ENCODE measurements at places on chromosomes 16 and 17.

DNA sequence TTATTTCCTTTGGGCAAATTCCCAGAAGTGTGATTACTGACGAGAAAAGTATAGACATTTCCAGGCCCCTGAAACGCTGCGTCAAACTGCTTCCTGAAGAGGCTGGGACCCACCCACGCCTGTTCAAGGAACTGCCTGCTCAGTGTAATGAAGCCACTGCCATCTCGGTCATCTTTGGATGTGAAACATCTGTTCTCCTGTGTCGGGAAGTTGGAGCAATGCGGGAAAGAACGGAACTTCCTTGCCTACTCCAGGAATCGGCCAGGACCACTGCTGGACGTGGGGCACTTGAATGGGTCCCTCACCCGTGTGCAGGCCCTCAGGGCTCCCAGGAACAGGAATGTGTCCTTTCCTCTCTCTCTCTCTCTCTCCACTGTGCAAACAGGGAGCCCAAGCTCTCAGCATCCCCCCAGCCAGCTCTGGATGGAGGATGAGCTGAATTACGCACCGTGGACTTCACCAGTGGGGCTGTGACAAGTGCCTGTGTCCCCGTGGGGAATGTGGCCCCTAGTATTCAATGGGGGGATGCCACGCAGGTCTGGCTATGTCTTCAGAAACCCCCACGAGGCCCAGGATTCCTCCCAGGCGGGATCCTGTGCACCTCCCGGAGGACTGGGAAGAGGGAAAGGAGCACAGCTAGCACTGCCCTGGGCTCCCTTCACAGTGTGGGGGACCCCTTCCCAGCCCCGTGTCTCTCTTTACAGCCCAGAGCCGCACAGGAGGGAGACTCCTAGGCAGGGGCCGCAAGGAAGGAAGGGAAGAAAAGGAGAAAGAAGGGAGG is 18.3 kb upstream of the LITAF start:
- no peak for DNase-seq

GRCh38 chr16:19757026-19757425 is 39.0 kb downstream of the IQCK start:
- no peak for DNase-seq

GRCh38 chr17:76523084-76524037 is 14.1 kb downstream of the CYGB start:
- peak; percentile 87 for DNase-seq

- no peak for DNase-seq
Observed at GRCh38 chr17:12592941-12593340, 72.7 kb upstream of the MYOCD start.

- no peak for DNase-seq
Observed at GRCh38 chr16:50296807-50297206, 30.5 kb downstream of the ADCY7 start.

DNA sequence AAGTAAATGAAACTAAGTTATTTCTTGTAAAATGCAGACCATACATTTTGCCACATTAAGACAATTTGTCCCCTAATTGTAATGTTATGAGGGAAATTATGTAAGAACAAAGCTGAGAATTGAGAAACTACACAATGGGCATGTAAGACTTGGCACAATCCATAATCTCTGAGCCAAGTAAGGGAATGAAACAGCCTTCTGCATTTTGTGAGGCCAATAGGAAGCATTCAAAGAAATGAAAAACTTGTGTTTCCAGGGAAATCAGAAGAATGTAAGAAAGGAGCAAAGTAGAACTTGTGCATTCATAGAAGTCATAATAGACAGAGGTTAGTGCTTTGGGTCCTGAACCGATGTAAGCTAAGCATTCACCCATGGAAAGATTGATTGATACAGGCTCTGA is 1.8 kb downstream of the KRTAP9-4 start:
- DNase-seq: no peak

- DNase-seq: no peak
Observed at GRCh38 chr17:31738067-31738466, 121.0 kb downstream of the COPRS start.

GRCh38 chr17:44171931-44172455 is 1.5 kb downstream of the ASB16 start:
- DNase-seq: no peak

GRCh38 chr16:47036201-47036600 is 62.7 kb upstream of the DNAJA2 start:
- DNase-seq: no peak

GRCh38 chr17:72143245-72143644 is 22.4 kb downstream of the SOX9 start:
- DNase-seq: no peak

- no peak for DNase-seq
Observed at GRCh38 chr17:6752068-6752909, 3.6 kb upstream of the XAF1 start.

DNA sequence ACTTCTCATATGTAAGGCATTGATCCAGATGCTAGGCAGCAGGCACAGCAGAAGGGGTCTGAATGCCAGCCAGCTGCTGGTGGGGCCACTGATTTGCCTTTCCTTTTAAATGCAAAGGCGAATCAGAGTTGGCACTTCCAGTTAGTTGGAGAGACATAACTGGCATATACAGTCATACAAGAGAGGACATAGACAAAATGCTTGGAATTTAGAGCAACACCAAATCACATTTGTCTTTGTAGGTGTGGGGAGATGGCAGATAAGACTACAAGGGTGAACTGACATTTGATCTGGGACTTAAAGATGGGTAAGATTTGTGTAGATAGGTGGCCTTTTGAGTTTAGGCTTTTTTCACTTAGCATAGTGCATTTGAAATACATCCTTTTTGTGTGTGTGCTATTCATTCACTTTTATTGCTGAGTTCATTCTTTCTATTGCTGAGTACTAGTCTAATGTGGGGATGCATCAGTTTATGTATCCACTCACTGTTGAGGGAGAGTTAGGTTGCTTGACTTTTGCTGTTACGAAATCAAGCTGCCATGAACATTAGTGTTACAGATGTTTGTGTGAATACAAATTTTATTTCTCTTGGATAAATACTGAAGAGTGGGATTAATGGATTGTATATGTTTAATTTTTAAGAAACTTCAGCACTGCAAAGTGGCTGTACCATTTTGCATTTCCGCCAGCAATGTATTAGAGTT is 74.1 kb downstream of the SPECC1 start:
- DNase-seq: no peak

GRCh38 chr16:11407047-11407982 is 62.1 kb downstream of the RMI2 start:
- peak; percentile 76 for DNase-seq

DNA sequence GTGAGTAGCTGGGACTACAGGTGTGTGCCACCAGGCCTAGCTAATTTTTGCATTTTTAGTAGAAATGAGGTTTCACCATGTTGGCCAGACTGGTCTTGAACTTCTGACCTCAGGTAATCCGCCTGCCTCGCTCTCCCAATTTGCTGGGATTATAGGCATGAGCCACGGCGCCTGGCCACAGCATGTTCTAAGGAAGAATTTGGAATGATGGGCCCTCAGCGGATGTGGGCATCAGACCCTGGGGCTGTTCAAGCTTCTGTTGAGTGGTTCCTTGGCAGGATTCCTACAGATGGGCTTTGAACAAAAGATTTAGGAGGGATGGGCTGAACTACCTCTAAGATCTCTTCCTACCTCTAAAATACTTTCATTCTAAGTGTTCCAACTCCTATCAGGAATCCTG is 4.1 kb downstream of the PRPSAP2 start:
- DNase-seq: no peak

DNA sequence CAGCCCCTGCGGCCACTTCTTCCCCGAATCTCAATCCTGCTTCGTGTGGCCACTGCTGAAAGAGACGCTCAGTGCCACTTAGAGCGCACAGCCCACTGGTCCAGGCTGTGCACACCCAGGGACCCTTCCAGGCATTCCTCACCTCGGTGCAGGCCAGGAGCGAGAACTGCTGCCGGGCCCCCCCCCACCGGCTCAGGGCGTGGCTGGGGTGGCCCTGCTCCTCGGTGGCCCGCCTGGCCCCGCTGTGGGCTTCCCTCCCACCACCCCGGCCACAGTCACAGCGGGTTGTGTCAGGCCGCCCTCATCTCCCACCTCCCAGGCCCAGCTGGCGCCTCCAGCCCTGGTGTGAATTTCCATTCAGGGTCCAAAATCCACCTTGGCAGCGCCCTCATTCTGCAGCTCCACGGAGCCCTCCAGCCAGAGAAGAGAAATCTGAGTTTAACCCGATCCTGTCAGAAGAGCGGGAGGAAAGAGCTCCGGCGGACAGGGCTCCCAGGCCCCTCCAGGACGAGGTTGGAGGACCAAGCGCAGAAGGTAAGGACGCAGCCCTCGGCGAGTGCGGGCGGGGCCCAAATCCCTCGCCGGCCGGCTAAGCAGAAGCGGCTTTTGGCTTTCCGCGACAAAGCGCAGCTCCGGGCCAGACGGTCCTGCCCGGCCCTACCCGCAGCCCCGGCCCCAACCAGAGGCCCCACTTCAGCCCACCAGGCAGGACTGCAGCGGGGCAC is 12.0 kb downstream of the TBC1D16 start:
- no peak for DNase-seq
